ENCODE measurements at places on chromosomes 5 and 9.

GRCh38 chr5:93349613-93350012, 231.4 kb downstream of the NR2F1-AS1 start:
- DNase-seq: no peak

- DNase-seq: no peak
These were observed 16.1 kb upstream of the COL23A1 start for GRCh38 chr5:178606269-178606668.

DNA sequence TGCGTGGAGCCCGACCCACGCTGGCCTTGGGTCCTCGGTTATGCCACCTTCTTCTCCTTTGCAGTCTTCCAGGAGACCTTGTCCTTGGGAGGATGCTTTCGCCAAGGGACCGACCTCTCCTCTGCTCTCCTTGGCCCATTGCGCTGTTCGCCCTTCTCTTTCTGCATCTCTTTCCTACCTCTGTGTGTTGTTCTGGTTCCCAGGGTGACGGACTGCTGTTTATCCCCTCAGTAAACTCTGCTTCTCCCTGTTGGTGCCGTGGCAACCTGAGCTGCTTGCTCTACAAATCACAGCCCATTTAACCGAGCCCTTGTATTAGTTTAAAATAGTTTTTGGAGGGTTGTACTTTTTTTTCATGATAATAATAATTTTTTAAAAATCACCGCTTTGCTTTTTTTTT, 97.9 kb downstream of the DAPK1 start:
- no peak for DNase-seq

DNA sequence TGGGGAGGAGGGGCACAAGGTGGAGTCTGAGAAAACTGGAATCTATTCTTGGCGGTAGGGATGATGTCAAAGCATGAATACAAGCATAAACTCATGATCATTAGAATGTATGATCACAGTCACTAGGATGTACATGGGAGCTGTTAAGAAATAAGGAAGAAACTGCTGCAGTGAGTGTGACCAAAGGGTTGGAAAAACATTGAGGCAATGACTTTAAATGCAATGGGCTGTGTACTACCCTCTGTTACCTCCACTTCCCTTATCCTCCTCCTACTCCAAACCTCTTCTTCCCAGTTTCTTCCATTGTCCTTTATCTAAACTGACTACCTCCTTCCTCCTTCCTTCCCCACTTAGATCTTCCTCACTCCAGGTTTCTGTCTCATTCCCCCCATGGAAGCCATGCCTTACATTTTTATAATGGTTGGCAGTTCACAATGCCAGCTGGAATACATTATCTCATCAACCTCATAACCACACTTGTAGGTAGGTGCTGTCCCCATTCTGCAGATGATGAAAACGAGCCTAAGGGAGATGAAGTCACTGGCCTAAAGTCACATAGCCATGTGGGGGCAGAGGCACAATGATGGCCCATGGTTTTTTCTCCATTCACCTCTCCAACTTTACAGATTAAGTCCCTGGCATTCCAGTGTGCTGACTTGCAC, 21.9 kb upstream of the TNFSF15 start:
- DNase-seq: no peak

DNA sequence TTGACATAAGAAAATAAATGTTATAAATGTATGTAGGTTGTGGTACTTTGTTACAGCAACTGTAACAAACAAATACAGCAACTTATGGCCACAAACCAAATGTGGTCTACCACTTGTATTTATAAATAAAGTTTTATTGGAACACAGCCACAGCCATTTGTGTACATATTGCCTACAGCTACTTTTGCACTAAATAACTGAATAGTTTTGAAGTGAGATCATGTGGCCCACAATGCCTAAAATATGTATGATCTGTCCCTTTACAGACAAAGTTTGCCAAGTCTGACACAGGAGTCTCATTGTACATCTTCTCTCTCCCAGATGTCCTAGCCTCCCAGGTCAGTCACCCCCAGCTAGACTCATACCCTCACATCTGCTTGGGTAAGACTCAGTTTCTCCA, 283.6 kb upstream of the PRDM9 start:
- no peak for DNase-seq

GRCh38 chr9:86355814-86356213, 1.6 kb upstream of the TUT7 start:
- no peak for DNase-seq

DNA sequence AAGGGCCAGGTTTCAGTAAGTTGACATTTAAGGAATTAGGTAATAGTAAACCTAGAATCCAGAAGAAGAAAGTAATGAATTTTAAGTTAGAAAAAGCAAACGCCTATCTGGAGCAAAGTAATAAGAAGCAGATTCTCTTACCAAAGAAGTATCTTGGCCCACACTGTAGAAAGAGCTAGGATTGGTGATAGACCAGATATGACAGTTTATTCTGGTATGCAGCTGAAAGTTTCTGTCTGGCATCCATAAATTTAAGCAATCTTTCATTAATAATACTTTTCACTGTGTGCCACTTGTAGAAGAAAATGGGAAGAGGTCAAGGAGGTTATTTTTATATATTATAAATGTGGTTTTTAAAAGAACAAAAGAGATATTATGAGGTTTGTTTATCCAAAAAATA, 3.0 kb downstream of the RECK start:
- no peak for DNase-seq

DNA sequence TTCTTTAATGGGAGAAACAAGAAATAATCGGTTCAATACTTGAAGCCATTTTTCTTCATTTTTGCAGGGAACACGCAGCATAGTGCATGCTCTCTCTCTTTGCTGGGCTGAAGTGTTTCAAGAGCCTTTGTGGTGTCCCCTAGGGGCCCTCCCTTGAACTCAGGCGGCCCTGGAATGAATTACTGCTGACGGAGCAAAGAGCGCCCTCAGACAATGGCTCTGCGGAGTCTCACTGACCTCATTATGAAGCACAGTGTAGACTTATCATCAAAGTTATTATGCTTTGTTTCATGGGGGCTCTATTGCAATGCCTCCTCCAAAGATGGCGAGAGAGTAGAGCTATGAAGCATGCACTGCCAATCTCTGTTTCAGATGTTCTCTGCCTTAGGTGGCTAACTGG, 64.8 kb upstream of the ADCY2 start:
- no peak for DNase-seq

- DNase-seq: no peak
These were observed 116.3 kb downstream of the PRKACG start for GRCh38 chr9:68897577-68898145.

GRCh38 chr5:35789732-35790456, 66.8 kb upstream of the IL7R start:
- no peak for DNase-seq

GRCh38 chr9:122347348-122348287, 23.2 kb upstream of the PTGS1 start:
- DNase-seq: no peak

GRCh38 chr9:90961375-90961774, 159.8 kb downstream of the SYK start:
- DNase-seq: no peak

DNA sequence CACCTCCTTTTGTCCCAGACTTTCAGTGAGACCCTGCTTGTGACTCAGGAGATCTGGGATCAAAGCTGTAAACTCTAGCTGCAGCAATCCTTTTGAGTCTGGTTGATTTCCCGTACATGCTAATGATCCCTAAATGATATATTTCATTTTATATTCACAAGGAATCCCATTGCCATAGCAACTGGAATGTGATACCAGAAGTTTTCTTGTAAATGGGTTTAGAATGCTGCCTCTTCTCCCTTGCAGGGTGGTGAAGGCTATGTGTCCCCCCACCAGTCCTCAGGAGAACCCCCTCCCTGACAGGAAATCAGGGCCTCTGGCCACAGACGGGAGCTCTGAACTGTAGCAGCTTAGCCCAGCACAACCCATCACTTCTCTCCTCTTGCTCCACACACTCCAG, 215.0 kb downstream of the FSTL4 start:
- DNase-seq: no peak

GRCh38 chr5:136149891-136150290, 17.2 kb downstream of the SMAD5 start:
- DNase-seq: no peak

GRCh38 chr9:80426992-80427391, 855.2 kb downstream of the TLE4 start:
- DNase-seq: no peak

DNA sequence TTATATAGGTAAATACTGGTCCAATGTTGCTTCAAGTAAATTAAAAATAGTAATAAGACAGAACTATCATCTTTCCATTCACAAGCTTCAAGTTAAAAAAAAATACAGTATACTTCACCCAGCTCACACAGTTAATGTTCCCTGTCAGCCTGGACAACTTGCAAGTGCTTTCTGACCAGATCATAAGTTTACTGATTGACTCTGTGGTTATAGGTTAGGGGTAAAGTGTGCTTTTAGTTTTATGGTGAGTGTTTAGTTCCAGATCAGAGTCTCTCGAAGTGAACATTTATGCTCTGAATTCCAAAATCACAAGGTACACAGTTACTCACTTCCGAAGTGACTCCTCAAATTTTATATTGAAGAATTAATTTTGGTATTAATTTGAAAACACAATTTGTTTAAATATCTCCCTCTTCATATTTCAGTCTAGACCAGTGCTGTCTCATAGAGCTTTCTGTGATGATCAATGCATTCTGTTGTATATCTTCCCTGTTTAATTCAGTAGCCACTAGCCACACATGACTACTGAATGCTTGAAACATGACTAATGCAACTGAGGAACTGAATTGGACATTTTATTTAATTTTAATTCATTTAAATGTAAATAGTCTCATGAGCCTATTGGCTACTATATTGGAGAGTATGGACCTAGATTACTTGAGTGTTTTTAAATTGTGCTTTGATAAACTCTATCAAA, 90.7 kb downstream of the MEF2C start:
- no peak for DNase-seq

GRCh38 chr5:135435467-135436330, 11.4 kb downstream of the DCANP1 start:
- DNase-seq: no peak

DNA sequence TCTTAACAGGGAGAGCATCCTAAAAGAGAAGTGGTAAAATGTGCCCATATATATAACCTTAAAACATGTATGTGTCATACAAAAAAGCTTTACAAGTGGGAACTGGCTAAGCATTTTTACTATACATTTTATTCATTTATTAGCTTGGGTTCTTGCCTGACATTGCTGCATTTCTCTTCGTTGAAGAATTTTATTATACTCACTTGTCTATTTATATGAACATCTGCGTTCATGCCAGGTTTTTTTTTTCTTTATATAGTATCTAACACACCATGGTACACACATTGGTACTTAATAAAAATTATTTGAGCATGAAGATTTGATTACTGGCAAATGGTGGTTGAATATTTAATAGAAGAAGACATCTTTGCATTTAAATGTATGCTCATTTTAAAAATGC, 492.3 kb downstream of the SPATA31D1 start:
- no peak for DNase-seq

DNA sequence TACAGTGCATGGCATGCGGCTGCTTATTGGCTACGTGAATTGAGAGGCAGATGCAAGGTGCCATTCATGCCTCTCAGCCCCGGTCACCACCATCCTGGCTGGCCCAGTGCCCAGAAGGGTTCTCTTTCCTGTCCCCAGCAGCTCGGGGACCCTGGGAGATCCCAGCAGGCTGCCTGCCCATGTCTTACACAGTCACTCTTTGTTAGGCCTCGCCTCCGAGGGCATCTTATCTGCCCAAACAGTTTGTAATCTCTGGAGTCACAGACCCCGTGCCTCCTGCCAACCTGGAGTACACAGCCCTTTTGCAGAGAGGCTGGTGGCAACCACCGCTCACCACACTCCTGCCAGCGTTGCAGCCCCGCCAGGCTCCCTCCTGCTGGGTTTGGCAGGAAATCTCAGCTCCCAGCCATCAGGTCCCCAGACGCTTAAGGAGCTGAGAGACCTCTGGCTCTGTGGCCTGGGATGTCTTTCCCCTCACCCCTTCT, 7.0 kb upstream of the AK1 start:
- DNase-seq: no peak

- DNase-seq: no peak
These were observed 156.3 kb upstream of the IER5L start for GRCh38 chr9:129334105-129334935.

GRCh38 chr9:13354733-13355132, 75.2 kb upstream of the MPDZ start:
- no peak for DNase-seq

GRCh38 chr9:650362-650761, 191.1 kb upstream of the DMRT1 start:
- no peak for DNase-seq

DNA sequence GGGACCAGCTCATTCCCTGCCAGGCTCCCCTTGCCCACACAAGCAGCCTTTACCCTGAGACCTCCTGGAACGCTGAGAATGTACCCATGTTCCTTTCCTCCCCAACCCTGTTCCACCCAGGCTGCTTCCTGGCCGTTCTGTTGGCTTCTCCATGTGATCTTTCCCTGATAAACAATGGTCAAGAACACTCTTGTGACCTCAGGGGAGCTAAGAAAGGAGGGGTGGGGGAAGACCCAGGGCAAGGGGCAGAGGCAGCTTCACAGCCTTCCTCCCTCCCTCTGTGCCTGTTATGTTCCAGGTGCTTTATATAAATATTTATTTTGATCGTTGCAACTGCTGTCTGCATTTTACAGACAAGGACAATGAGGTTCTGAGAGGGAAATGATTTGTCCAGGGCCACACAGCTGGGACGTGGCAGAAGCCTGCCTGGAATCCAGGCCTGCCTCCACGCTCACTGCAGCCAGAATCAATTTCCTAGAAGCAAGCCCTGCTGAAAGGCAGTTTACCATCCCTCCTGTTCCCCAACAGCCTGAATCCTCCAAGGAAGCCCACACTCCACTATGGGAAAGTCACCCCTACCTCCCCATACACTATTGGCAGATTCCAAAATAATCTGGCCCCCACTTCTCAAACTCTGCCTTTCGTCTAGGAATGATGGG, 3.9 kb downstream of the SHROOM1 start:
- no peak for DNase-seq

DNA sequence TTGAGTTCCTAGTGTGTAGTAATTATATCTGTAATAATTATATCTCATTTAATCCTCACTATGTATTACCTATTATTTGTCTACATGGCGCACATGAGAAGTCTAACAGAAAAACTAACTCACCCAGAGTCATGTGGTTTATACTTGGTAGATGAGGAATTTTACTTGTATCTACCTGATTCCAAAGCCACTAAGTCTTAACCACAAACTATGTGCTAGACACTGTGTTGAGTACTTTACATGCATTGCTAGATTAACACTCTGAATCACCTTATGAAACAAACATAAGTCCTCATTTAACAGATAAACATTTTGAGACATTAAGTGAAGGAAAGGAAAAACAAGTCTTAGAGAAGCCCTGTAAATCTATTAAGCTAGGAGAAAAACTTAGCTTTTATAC, 404.8 kb downstream of the TLR4 start:
- no peak for DNase-seq

- no peak for DNase-seq
These were observed 115.9 kb downstream of the ATPSCKMT start for GRCh38 chr5:10133830-10134229.

GRCh38 chr5:134082264-134082992, 32.1 kb upstream of the TCF7 start:
- no peak for DNase-seq

- no peak for DNase-seq
These were observed 28.1 kb downstream of the ANKRD33B start for GRCh38 chr5:10591966-10592365.

- DNase-seq: no peak
These were observed 52.5 kb downstream of the AOPEP start for GRCh38 chr9:94779031-94779430.

- DNase-seq: no peak
These were observed 1.4 kb upstream of the PKD2L2 start for GRCh38 chr5:137887831-137888230.
